ENCODE measurements at places on chromosomes 11 and 22.

GRCh38 chr11:6124245-6124644 lies 16.8 kb downstream of the OR56B4 start:
- no peak for DNase-seq

DNA sequence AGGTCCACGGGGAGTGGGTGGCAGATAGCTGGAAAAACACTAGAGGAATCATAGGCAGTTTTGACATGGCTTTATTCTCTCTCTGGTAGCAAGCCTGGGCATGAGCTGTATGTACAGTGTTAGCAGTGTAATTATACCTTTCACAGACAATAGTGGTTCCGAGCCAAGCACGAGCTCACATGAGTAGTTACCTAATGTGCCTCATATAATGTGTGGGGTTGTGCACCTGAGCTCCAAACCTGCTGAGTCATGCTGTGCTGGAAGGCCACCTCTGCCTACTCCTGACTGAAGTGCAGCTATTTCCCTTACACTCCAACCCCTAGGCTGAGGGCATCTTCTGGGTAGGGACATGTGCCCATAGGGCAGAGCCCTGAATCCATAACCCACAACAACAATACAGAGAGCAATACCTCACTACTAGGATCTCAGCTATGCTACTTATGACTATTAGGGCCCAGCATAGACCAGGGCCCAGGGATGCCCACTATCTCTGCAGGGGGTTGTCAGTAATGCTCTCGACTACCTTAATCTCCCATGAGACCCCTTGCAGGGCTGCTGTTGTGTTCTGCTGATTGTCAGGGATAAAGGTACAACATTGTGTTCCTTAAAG lies 432.1 kb downstream of the DYNC2H1 start:
- DNase-seq, result peak; percentile 7

DNA sequence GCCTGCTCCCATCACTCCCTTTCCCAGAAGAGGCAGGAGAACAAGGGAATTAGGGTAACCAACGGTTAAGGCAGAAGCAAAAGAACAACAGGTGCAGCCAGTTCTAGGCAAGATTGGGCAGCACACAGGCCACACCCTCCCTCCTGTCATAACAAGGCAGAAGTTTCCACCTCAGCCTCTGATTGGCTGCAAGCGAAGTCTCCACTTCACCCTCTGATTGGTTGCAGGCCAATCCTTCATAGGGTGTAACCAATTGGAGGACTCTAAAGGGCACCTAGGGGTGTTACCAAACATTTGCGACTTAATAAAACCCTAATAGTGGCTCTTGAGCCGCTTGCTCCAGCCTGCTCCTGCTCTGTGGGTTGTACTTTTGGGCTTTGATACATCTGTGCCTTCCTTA lies 153.8 kb downstream of the CACNA1I start:
- no peak for DNase-seq

GRCh38 chr11:9825315-9825714 lies 161.4 kb downstream of the SWAP70 start:
- DNase-seq, result peak; percentile 28

- DNase-seq, result no peak
These were observed 58.7 kb upstream of the ATXN10 start for GRCh38 chr22:45612940-45613339.

- DNase-seq, result no peak
These were observed 6.7 kb downstream of the ANKRD13D start for GRCh38 chr11:67295846-67296245.

GRCh38 chr22:49398646-49399045 lies 429.0 kb downstream of the BRD1 start:
- no peak for DNase-seq

DNA sequence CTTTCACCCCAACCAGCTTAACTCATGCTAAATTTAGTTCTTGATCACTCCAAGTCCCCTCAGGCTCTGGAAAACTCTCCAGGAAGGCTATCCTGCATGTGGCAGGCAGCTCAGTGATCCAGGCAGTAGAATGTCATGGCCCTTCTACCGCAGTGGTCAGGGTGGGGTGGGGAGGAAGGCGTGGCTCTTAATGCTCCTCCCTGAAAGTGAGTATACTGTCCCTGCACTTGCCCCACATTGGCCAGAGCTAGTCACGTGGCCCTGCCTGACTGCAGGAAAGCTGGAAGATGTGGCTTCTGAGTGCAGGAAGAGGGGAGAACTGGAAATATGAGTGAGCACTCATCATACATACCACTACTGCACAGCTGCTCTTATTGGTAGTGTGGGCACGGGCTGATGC lies 102.1 kb downstream of the GRAMD1B start:
- no peak for DNase-seq

GRCh38 chr11:70730411-70730810 lies 332.1 kb downstream of the CTTN start:
- no peak for DNase-seq

Data from RWPE1 (cell line).